Suppressor macrophage treated with lipopolysaccharide for 1 hour (primary cell): ENCODE measurements at places on chromosomes 16 and 17.
A peak's percentile ranks its signal among the peaks of the same experiment; 100 is the strongest.

DNA sequence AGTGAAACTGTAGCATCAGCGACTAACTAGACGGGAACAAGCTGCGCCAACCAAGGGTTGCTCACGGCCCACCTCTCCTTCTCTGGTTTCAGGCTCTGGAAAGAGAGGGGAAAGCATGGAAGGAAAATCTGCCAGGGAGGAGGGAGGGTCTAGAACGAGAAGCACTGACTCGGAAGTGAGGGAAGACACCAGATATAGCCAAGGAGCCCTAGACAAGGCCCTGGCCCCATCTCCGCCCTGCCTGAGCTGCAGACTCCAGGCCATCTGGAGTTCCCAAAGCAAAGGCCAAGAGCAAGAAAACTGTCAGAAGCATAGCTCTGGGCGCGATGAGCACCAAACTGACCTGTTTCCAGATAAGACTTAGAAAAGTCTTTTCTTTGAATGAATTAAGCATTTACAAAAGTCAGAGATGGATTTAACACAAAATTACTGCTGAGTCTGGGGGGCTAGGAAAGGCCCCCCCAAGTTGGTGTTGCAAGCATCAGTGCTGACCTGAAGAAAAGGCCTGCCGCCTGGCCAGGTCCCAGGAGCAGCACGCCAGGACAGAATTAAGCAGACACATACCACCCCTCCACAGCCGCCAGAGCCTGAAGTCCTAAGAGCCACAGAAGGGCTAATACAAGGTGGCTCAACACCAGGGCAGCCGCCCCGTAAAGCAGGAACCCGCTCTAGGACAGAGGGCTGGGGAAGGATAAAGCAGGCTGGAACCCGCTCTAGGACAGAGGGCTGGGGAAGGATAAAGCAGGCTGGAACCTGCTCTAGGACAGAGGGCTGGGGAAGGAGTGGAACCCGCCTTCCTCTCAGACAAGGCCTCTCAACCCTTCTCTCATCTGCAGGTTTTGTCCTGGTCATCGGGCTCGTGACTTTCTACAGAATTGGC, 20.7 kb downstream of the TMEM204 start:
- DNase-seq: no peak

GRCh38 chr17:1108765-1109605, 70.8 kb downstream of the ABR start:
- peak; percentile 75 for DNase-seq

- DNase-seq: peak; percentile 82
Observed at GRCh38 chr17:57874434-57875289, 24.8 kb upstream of the MRPS23 start.

DNA sequence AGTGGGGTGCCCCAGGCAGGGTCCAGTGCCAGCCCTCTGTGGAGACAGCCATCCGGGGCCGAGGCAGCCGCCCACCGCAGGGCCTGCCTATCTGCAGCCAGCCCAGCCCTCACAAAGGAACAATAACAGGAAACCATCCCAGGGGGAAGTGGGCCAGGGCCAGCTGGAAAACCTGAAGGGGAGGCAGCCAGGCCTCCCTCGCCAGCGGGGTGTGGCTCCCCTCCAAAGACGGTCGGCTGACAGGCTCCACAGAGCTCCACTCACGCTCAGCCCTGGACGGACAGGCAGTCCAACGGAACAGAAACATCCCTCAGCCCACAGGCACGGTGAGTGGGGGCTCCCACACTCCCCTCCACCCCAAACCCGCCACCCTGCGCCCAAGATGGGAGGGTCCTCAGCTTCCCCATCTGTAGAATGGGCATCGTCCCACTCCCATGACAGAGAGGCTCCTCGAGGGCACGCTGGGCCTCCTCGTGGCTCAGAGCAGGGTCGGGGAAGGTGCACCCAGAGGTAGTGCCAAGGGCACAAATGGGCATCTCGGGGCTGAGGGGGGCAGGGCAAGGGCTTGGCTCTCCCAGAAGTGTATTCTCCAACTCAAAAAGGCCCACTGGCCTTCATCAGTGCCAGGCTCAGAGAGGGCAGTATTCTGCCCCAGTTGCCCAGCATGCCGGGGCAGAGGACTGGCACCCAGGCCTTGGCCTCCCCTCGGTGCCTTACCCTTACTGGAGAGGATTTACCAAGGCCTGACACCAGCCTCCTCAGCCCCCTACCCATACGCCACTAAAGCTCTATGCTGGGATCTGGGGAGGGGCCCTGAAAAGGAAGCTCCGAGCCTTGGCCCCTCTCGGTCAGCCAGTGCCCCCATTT, at the start of gene CDH5:
TSS of gene CDH5 (plus strand) at position 259 of the 867 bp plus-strand sequence. CDS start 12,647 bp downstream, outside the sequence.
- peak; percentile 26 for DNase-seq

DNA sequence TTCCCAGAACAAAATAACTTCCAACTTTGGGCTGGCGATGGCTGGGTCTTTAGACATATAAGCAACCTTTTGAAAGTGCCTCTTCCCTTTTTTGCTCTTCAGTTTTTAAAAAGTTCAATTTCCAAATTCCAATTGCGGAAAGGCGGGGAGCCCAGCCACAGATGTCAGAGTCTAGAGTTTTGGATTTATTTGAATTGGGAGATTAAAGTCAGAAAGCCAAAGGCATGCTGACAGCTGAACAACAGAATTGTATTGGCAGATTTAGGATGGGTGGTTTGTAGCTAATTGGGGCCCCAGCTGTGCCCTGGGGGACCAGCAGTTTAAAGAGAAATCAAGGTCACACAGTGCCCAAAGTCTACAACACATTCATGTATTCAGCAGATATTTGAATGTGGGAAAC, 10.5 kb downstream of the YPEL2 start:
- no peak for DNase-seq

DNA sequence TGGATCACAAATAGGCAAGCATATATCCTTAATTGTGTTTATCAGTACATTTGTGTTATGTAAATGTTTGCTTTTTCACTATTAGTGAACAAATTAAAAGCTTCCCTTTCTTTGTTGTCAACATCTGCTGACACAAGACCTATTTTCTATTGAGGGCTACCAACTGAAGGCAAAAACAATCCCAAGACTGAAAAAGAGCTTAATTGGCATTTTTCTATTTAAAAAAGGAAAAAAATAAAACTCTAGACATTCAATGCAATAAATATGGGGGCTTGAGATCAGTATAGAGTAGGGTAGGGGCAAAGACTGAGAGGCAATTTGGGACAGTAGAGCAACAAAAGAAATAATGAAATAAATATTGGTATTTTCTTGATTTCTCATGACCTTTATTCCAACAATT, 24.2 kb downstream of the OMG start:
- no peak for DNase-seq

DNA sequence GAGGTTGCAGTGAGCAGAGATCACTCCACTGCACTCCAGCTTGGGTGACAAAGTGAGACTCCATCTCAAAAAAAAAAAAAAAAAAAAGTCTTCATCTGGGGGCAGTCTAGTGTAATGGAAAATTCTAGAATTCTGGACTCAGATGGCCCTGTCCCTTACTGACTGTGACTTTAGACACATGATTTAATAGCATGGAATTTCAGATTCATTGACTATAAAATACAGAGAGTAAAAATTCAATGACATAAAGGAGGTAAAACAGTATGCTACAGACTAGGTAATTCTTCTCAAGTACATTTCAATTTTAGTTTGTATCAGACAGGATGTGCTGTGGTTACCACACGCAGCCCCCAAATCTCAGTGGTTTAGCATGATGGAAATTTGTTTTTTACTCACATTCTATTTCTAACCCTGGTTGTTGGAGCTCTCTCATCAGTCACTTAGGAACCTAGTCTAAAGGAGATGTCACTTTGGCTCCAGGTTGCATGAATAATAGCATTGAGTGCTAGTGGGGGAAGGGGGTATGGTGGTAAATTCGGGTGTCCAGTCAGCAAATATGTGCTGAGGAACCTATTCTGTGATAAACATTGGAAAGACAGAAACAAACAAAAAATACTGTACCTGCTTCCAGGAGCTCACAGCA, 444.0 kb downstream of the XYLT1 start:
- DNase-seq: no peak

- no peak for DNase-seq
Observed at GRCh38 chr16:47567321-47567720, 106.2 kb downstream of the PHKB start.

DNA sequence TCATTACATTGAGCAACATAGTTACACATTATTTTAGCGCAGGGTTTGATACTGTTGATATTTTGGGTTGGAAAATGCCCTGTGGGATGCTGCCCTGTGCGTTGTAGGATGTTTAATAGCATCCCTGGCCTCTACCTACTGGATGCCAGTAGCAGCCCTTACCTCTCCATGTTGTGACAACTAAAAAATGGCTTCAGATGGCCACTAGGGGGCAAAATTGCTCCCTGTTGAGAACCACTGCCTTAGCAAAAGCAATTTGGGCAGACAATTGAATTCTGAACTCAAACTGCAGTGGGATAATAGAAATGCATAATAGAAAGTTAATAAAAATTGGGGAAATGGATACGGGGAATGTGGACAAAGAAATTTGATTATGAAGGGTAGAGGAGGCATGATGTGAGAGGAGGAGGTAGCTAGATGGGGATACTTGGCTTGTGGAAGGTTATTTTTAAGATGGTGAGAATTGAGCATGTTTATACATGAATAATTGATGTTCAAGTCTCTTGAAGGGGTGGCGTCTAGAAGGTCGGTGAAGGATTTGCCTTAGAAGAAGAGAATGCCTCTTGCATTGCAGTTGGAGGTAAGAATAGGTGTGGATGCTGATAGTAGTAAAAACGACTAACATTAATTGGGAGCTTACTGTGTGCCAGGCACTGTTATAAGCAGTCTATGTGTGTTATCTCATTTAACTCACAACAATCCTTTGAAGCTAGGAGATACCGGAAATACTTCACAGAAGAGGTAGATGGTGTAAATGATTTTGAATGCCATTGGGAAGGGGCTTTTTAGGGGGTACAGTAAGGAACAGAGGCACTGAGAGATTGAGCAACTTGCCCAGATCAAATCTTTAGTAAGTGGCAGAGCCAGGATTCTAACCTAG, 19.0 kb downstream of the HEATR9 start:
- peak; percentile 84 for DNase-seq

DNA sequence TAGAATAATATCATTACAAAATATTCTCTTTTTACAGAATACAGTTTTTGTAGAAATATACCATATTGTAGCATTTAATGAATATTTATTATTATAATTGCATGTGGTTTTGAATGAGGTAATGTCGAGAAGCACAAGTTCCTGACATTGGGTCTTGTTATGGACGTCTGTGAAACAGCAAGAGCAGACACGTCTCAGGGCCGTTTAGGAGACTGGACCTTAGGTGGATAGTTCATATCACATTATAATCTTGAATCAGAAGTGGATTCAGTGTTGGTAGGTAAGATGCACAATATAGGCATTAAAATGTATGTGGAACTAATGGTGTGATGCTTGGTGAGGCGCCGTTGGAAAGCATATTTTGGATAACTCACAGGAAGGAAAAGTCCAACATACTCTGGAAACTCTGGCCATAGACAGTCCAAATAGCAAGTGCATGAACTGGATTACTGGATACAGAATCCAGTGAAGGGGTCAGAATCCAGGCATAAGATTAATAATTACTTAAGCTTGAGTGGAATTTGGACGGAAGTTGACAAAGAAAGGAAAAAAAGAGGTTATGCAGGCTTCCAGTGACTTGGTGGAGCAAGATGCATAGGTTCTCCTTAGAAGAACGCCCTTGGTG, 17.2 kb downstream of the ABCA8 start:
- no peak for DNase-seq

- no peak for DNase-seq
Observed at GRCh38 chr17:76119409-76120371, 16.1 kb upstream of the EXOC7 start.

- DNase-seq: no peak
Observed at GRCh38 chr17:76120658-76121008, 17.0 kb upstream of the EXOC7 start.

DNA sequence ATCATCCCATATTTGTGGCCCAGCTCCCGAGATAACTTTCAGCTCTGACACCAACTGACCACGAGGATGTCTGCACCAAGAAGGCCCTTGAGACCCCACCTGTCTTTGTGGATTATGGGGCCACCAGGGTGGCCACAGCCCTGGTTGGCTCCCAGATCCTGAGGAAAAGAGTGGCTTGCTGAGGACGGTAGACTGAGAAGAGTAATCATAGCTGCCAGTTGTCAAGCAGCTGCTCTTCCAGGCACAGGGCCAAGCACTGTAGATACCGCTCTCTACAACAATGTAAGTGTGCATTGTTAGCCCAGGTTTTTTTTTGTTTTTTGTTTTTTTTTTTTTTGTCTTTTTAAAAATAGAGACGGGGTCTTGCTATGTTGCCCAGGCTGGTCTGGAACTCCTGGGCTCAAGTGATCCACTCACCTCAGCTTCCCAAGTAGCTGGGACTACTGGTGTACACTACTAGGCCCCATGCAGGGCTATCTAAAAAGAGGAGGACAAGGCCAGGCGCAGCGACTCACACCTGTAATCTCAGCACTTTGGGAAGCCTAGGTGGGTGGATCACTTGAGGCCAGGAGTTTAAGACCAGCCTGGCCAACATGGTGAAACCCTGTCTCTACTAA, 9.6 kb downstream of the ZNF205 start:
- DNase-seq: no peak

GRCh38 chr17:46045639-46046038, 46.6 kb downstream of the STH start:
- no peak for DNase-seq

GRCh38 chr16:84663433-84664101, 15.3 kb downstream of the KLHL36 start:
- DNase-seq: no peak

GRCh38 chr16:12157517-12158093, 181.1 kb downstream of the SNX29 start:
- DNase-seq: no peak

GRCh38 chr17:38403491-38403890, 24.8 kb upstream of the ARHGAP23 start:
- DNase-seq: no peak

DNA sequence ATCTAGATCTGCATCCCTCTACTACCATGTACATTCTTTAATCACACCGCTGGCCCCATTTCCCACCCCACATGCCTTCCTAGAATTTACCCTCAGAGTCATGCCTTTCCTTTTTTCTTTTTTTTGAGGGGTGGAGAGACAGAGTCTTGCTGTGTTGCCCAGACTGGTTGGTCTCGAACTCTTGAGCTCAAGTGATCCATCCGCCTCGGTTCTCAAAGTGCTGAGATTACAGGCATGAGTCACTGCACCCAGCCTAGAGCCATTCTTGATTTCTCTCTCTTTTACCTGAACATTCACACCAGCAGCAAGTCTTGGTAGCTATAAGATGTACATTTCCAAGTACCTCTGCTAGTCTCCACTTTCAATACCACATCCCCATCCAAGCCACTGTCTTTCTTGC, 2.1 kb downstream of the PAGR1 start:
- no peak for DNase-seq

- DNase-seq: no peak
Observed at GRCh38 chr17:44501866-44502375, 1.3 kb downstream of the GPATCH8 start.
